ENCODE measurements at places on chromosomes 6 and 20.
A peak's percentile ranks its signal among the peaks of the same experiment; 100 is the strongest.

- peak; percentile 17 for DNase-seq
Measured at GRCh38 chr20:47854687-47855212, 69.5 kb upstream of the SULF2 start.

DNA sequence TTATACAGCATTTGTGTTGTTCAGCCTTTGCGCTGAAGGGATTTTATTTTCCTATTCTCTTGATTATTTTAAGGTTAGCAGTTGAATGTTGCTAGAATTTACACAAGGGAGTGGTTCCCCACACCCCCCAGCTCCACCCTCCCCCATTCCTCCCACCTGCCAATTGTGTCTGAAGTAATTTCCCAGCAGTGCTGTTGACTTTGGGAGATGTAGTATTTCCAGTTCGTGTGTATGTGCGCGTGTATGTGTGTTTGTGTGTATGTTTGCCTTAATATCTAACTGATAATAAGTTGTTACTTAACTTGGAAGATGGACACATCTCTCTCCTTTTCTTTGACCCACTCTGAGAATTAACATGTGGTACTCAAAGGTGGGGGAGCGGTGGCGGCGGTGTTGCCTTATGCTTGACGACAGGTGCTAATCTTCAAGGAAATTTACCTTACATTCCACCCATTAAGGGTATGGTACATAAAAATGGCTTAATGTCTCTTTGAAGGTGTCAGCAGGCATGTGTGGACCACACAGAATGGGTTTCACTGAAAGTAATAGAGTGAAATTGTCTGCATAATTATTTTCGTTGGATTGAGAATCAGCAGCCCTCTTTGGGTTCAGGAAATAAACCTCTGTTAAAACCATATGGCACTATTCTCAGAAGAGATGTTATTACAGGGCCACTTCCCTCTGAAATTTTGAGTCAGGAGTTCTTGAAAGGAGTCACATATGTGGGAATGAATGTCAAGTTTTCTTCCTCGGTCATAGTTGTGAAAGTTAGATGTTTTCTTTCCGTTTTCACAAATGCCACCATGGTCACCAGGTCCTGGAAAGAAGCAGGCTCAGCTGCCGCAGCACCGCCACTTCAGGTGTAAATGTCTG, 95.6 kb upstream of the SUPT3H start:
- no peak for DNase-seq

- DNase-seq, result no peak
Measured at GRCh38 chr6:135228486-135228885, 47.4 kb downstream of the MYB start.

GRCh38 chr20:7029019-7029418, 261.5 kb downstream of the BMP2 start:
- no peak for DNase-seq

DNA sequence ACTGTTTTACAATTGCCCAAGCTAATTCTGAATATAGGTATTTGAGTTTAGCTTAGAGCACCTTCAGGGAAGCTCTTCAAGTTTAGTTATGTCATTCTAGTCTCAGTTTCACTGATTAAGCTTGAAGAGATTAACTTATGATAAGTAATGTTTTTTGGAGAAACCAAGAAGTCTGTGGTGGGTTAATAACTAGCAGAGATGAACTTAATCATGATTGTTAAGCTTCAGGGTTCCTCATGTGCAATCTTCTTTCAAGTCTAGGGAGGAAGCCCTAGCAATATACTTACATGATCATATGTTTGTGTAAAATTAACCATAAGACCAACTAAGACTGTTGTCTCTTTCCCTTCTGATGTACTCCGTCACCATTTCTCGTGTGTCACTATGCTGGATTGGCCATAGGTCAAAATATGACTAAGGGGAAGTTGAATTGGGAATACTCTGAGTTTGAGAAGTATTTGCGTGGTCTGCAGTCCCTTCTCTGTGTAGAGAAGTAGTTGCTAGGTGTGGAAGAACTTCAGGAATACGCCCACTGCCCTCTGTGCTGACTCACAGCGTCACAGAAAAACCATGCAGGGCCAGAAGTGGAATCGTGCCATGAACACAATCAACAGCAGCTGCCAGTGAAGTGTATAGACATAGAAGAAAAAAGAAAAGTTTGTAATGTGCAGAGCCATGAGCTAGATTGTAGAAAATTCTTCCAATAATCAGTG, 88.3 kb downstream of the SH3BGRL2 start:
- no peak for DNase-seq
